ENCODE measurements at places on chromosomes 12 and 14.

DNA sequence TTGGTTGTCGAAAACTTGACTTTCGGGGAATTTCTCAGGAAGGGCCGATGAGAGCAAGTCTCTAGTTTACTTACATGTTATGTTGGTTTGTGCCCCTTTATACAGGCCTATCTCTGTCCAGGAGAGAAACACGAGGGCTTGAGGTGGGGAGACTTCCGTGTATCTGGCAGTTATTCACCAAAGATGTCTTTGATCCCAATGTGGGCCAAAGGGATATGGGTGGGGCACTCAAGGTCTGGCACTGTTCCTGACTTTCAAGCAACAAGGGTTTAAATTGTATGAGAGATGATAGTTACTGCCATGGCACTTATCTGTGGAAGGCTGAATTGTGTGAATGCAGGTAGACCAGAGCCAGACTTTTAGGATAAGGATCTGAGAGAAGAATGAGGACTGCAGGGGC, 137.2 kb upstream of the DHRS4 start:
- no peak for DNase-seq

DNA sequence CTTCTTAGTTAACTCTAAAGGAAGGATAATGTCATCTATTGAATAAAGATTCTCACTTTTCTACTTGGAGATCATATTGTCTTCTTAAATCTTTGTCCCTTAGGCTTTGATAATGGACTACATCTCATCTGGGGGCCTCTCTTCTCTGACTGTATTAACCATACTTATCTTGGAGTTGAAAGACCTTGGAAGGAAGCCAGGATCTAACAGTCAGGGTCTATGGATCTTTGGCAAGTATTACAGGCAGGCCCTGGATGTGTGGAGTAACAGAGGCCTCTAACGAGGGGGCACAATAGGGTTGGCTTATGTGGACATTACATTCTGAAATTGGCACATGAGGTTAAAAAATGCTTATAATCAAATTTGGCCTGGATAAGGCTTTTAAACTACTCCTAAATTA, 513.8 kb downstream of the NRXN3 start:
- DNase-seq, result no peak

DNA sequence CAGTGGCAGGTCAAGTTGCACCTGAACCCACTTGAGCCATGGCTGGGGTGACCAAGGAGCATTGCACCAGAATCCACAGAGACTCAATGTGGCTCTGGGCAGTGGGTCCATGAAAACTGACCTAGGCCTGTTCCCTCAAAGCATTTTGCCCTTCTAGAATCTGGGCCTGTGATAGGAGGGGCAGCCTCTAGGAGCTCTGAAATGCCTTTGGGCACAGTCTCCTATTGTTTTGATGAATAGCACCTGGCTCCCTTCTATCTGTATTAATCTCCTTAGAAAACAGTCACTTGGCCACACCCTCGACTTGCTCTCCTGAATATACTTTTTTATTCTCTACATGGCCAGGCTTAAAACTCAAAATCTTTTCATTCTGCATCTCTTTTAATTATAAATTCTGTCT, 14.1 kb upstream of the KRAS start:
- DNase-seq, result no peak

- DNase-seq, result no peak
These were observed 392.0 kb downstream of the FUT8 start for GRCh38 chr14:65804439-65805112.

- DNase-seq, result peak; percentile 97
These were observed 256.2 kb downstream of the BCL11B start for GRCh38 chr14:99015833-99016232.

DNA sequence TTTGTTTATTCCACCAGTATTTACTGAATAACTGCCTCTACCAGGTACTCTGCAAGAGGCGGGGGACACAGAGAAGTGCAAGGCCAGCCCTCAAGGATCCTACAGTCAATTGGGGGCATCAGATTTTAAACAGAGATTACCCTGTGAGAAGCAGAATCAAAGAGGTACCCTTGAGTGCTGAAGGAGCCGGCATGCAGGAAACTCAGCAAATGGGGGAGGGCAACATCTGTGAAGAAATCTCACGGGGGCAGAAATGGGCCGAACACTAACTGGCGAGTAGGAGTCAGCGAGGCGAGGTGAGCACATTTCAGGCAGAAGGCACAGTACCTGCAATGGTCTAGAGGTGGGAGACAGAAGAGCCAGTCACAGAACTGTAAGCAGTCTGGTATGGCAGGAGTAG, 9.0 kb downstream of the GALNT6 start:
- no peak for DNase-seq

- DNase-seq, result peak; percentile 28
These were observed at the start of gene INHBE for GRCh38 chr12:57454566-57455373. INHBE (plus strand) TSS chr12:57455307; CDS start chr12:57455537, 230 bp downstream.

DNA sequence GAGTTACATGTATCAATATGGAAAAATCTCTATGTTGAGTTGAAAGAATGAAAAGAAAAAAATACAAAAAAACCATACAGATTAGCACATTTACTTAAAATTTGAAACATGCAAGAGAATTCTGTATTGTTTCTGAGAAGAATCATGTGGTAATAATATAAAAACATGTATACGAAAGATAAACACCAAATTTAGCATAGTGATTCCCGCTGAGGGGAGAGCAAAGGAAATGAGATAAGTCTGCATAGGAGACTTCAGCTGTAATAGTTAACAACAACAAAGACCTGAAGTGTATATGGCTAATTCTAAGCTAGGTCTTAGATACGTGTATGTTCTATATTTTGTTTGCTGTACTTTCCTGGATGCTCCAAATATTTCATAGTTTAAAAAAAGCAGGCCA, 46.5 kb downstream of the FNTB start:
- no peak for DNase-seq

- DNase-seq, result no peak
These were observed 316.3 kb downstream of the NUAK1 start for GRCh38 chr12:105822131-105823105.

- no peak for DNase-seq
These were observed 162.4 kb downstream of the C12orf75 start for GRCh38 chr12:105492591-105493545.

DNA sequence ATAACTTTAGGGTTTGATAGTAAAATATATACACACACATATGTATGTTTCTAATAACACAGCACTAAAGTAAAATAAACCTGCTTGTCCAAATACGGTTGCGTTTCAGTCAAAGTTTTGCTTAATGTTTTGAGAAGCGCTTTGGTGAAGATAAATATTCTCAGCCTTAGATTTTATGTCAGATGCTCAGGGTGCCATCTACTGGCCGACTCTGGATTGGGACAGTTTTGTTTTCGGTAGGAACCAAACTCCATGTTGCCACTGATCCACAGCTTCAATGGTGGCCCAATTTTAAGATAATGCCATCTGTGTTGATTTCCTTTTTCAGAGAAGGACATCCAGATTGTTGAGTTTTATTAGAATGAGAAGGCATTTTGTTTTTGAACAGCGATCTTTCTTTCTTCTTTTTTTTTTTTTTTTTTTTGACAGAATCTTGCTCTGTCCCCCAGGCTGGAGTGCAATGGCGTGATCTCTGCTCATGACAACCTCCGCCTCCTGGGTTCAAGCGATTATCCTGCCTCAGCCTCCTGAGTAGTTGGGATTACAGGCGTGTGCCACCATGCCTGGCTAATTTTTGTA, 43.1 kb downstream of the LLPH start:
- DNase-seq, result no peak

DNA sequence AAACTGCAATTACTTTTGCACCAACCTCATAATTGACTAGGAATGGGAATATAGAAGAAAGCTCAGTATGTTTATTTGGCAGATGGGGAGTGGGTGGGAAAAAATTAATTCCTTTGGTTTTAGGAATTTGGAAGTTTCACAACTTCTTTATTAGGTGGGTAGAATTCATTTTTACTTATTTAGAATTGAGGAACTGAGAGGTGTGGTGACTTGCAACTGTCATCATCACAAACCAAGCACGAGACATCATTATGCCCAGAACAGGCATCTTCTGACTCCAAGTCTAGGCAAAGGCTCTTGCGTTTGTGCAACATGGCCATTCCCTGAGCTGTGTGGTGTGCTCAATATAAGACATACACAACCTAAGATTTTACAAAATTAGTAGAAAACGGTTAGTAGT, 380.0 kb downstream of the ATP23 start:
- no peak for DNase-seq

DNA sequence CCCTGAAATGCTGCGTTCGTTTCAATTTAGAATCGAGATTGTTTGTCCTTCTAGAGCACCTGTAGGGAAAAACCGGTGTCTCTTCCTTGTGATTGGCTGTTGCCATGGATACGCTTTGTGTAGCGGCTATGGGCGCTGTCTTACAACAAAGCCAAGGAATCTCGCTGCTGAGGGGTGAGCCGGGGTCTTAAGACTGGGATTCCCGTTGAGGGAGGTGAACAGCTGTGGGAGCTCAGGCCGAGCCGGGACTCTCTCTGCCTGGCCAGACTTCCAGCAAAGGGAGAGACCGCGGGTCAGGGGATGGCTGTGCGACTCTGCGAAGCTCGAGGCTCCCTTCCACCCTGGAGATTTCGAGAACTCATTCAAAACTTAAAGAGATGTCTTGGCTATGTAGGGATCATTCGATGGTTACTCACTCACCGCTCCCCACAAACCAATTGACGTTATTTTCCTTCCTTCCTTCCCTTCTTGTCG, at the start of the genes LRRIQ1 and TSPAN19:
LRRIQ1 (plus strand) TSS at position 118 of the 474 bp plus-strand sequence. CDS start 1,826 bp downstream, outside the sequence.
TSPAN19 (minus strand) TSS at position 44 of the 474 bp plus-strand sequence. CDS start 6,331 bp downstream, outside the sequence.
- peak; percentile 93 for DNase-seq

GRCh38 chr12:92223481-92223880, 77.8 kb upstream of the BTG1 start:
- no peak for DNase-seq

DNA sequence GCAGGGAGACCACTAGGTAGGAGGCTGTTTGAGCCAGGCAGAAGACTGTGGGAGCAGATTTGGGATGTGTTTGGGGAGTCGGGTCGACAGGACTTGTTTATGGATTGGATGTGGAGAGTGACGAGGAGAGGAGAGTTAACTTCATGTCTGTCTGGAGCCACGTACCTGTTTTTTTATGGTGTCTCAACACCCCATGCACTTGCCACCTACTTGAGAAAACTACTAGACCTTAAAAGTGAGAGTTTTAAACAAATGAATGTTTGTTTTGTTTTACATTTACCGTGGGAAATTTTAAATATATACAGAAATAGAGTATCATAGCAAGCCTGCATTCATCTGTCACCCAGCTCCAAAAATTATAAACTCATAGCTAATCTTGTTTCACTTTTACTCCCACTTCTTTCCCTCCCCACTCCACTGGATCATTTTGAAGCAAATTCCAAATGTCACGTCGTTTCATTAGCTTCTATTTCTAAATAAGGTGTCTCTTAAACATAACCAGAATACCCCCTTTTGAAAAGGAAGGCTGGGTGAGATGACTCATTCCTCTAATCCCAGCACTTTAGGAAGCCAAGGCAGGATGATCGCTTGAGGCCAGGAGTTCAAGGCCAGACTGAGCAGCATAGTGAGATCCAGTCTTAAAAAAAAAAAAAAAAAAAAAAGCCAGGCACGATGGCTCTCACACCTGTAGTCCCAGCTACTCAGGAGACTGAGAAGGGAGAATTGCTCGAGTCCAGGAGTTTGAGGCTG, 136.2 kb downstream of the ANO6 start:
- no peak for DNase-seq

DNA sequence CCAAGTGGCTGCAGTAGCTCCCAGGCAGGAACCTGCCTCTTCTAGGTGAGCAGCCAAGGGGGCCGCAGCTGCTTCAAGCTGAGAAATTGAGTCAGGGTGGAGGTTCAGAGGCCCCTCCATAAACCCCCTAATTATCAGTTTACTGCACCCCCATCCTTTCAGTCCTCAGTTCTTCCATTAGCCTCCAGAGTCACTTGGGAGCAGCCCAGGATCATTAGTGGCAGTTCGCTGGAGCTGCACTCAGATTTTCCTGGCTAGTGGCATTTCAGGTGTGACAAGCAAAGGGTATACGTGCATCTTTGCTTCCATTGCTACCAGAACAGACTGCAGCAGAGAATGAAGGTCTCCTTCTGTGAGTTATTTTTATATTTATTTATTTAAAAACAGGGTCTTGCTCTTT, 358.7 kb downstream of the FUT8 start:
- DNase-seq, result no peak

GRCh38 chr14:20195911-20196310, 5.2 kb downstream of the OR11G2 start:
- no peak for DNase-seq

DNA sequence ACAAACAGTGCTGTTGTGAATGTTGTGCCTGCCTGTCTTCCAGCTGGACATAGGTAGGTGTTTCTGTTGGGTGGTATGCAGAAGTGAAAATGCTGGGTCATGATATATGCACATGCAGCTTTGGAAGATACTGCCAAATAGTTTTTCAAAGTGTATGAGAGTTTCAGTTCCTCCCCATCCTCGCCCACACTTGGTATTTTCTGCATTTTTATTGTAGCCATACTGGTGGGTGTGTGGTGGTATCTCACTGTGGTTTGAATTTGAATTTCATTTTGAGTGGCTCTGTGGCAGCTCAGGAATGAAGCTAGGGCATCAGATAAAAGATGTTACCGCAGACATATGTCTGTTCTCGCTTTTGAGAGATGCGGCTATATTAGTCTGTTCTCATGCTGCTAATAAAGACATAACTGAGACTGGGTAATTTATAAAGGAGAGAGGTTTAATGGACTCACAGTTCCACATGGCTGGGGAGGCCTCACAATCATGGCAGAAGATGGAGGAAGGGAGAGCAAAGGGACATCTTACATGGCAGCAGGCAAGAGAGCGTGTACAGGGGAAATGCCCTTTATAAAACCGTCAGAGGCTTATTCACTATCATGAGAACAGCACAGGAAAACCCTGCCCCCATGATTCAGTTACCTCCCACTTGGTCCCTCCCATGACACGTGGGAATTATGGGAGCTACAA, 183.1 kb downstream of the CAND1 start:
- DNase-seq, result no peak

- no peak for DNase-seq
These were observed 72.1 kb downstream of the TMTC2 start for GRCh38 chr12:82758749-82759330.

DNA sequence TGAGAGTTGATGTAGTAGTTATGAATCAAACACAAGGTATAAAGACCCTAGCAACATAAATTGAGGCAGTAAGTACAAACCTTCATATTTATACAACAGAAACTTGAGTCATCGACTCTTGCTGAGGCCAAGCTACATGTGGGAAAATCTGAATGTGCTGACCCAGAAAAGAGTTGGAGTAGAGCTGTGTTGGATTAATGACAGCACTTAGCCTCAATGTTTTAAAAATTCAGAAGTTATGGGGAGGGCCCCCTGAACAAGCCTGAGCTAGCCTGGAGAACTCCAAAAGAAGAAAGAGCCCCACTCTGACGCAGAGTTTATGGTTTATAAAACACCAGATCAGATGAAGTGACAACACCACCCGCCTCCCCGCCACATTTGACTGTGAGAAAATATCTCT, 100.0 kb downstream of the DUSP6 start:
- DNase-seq, result no peak

DNA sequence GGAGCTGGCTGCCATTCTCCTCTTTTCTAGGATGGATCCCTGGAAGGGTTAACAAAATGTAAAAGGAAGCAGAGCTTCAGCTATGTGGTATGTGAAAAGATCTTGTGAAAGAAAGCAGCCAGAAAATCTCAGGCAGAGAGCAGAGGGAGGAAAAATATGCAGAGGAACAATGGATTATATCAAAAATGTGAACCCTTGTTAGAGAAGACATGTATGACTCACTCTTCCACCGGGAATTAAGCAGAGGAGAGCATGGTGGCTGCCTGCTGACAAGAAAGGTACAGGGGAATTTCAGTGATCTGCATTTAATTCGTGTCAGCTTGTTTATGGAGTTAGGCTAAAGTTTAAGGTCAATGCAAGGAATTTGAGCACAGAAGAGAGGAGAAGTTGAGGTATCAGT, 46.3 kb downstream of the KCNA1 start:
- DNase-seq, result no peak
